ENCODE measurements at places on chromosomes 5 and 9. TPM values are rescaled to one million over a fixed set of nuclear protein-coding genes. Genes with fewer than 3 reads are reported as not detected.

The HMMR gene
- total RNA-seq = 29.3 TPM

The CD72 gene
- 1.8 TPM for total RNA-seq

The PCDHGB1 gene
- 0.19 TPM for total RNA-seq

The PCDHB6 gene
- 0.22 TPM for total RNA-seq

The IFNB1 gene
- not detected for total RNA-seq

The MVB12B gene
- 5.5 TPM for total RNA-seq

The NUTM2G gene
- not detected for total RNA-seq

The KIF4B gene
- total RNA-seq = not detected

The FGFR4 gene
- 1.5 TPM for total RNA-seq

The TMEM174 gene
- total RNA-seq = not detected

The SPATA31C1 gene
- total RNA-seq = not detected

The HEMGN gene
- total RNA-seq = not detected

The CCDC183 gene
- total RNA-seq = 0.26 TPM

DNA sequence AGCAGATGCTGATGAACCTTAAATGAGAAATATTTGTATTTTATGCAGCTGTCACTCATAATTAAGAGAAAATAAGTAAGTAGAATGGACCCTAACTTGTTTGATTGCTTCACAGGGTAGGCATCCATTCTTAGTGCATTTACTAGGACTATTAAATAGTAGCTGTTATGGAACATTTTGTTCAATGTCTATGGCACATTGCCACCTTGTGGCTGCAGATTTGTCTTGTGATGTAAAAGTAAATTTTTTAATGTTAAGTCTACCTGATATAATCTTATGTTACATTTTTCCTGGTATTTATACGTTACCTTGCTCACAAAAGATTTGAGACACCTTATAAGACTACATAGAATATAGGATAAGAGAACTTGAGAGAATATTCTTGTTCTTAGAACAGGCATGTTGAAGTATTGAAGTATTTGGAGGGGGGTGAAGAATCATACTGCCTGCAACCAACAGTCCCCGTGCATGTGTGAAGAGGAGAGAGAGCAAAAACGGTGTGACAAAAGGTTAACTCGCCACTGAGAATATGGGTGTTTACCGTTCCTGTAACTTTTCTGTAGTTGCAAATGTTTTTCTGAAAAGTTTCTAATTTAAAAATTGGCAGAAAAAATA is 161.1 kb downstream of the MAST4 start:
- peak; percentile 68 for DNase-seq
- peaks cover 69% of the 10 kb centered on the region for H3K27me3 ChIP-seq
- no peak overlapping the region for H3K4me3 ChIP-seq
- H3K4me1 ChIP-seq = no peaks in the 10 kb centered on the region

- no peaks in the 10 kb centered on the region for H3K27me3 ChIP-seq
- H3K27ac ChIP-seq = peak overlapping the region; percentile 18
- H3K4me3 ChIP-seq = peak overlapping the region; percentile 11
- H3K36me3 ChIP-seq = no peaks in the 10 kb centered on the region
These were observed 32.9 kb upstream of the MAN2A1 start for GRCh38 chr5:109656829-109657228.

- no peaks in the 10 kb centered on the region for H3K36me3 ChIP-seq
- no peaks in the 10 kb centered on the region for H3K27me3 ChIP-seq
- DNase-seq = peak; percentile 30
- no peak overlapping the region for H3K27ac ChIP-seq
- H3K4me3 ChIP-seq = no peak overlapping the region
These were observed 772.7 kb downstream of the SEMA5A start for GRCh38 chr5:8773046-8773615.

- H3K27me3 ChIP-seq = peaks cover 43% of the 10 kb centered on the region
- peaks cover 5% of the 10 kb centered on the region for H3K4me1 ChIP-seq
- no peak overlapping the region for H3K4me3 ChIP-seq
- H3K36me3 ChIP-seq = no peaks in the 10 kb centered on the region
- no peak for DNase-seq
These were observed 33.5 kb upstream of the LRRC14B start for GRCh38 chr5:157801-158200.

DNA sequence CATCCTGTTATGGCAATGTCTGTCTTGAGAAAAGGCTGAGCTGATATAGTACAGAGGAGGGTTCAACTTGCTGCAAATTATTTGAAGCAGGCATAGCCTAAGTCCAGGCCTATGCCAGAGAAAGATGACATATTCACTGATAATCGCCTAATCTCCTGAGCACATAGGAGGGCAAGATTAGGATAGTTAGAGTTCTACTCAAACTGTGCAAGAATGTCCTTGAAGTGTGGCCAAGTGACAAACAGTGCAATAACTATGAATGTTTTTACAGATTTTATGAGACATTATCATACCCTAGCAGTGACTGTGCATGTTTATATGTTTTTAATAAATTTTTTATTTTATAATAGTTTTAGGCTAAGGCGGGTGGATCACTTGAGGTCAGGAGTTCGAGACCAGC is 96.2 kb downstream of the TSSK1B start:
- H3K36me3 ChIP-seq = peaks cover 23% of the 10 kb centered on the region
- no peak overlapping the region for H3K27ac ChIP-seq
- no peak overlapping the region for H3K4me3 ChIP-seq
- H3K27me3 ChIP-seq = no peaks in the 10 kb centered on the region
- DNase-seq = no peak

- H3K27ac ChIP-seq = no peak overlapping the region
- H3K36me3 ChIP-seq = no peaks in the 10 kb centered on the region
- H3K4me3 ChIP-seq = no peak overlapping the region
These were observed 65.4 kb upstream of the LMX1B start for GRCh38 chr9:126548312-126548711.

DNA sequence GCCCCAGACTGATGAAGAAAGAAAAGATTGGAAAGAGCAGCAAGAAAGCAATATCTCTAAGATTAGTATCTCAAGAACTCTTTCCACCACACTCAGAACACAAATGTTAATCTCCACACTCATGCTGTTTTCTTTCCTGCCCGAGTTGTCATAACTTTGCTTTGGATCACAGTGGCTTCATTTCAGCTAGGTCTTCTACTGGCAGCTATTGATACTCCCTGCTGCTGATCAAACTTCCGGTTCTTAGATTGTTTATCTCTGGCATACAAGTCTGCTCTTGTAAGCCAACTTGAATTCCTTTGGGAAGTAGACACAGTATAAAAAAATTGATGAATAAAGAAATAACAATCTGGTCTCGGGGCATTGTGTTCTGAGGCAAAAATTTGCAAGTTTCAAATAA is 77.7 kb upstream of the SPEF2 start:
- no peaks in the 10 kb centered on the region for H3K27me3 ChIP-seq
- H3K36me3 ChIP-seq = no peaks in the 10 kb centered on the region
- H3K27ac ChIP-seq = no peak overlapping the region
- H3K4me3 ChIP-seq = no peak overlapping the region
- no peak for DNase-seq

- H3K4me3 ChIP-seq = no peak overlapping the region
- no peak overlapping the region for H3K27ac ChIP-seq
- H3K27me3 ChIP-seq = peaks cover 9% of the 10 kb centered on the region
- no peaks in the 10 kb centered on the region for H3K4me1 ChIP-seq
- no peaks in the 10 kb centered on the region for H3K36me3 ChIP-seq
These were observed 151.8 kb upstream of the EPB41L4A start for GRCh38 chr5:112570708-112571444.

DNA sequence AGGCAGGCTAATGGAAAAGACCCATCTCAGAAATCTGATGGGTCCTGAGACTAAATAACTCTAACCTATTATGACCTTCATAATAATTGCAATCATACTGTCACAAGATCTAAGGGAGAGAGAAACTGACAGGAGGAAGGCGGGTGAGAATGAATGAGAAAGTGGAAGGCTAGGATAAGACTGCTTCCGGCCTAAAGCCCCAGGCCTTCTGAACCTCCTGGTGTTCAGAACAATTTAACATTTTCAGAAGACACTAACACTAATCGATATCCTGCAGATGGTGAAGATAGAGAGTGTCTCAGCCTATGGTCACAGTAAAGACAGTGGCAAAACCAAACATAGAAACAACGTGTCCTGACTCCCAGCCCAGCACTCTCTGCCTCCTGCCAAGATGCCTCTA is 1.2 kb downstream of the RPS14 start:
- H3K27ac ChIP-seq = peak overlapping the region; percentile 100
- H3K4me3 ChIP-seq = peak overlapping the region; percentile 85
- H3K4me1 ChIP-seq = peaks cover 22% of the 10 kb centered on the region
- no peak for DNase-seq
- H3K27me3 ChIP-seq = no peaks in the 10 kb centered on the region

GRCh38 chr9:20270161-20270560 is 352.1 kb downstream of the MLLT3 start:
- H3K4me1 ChIP-seq = peaks cover 11% of the 10 kb centered on the region
- no peaks in the 10 kb centered on the region for H3K36me3 ChIP-seq
- DNase-seq = no peak
- H3K27me3 ChIP-seq = no peaks in the 10 kb centered on the region
- H3K27ac ChIP-seq = no peak overlapping the region

DNA sequence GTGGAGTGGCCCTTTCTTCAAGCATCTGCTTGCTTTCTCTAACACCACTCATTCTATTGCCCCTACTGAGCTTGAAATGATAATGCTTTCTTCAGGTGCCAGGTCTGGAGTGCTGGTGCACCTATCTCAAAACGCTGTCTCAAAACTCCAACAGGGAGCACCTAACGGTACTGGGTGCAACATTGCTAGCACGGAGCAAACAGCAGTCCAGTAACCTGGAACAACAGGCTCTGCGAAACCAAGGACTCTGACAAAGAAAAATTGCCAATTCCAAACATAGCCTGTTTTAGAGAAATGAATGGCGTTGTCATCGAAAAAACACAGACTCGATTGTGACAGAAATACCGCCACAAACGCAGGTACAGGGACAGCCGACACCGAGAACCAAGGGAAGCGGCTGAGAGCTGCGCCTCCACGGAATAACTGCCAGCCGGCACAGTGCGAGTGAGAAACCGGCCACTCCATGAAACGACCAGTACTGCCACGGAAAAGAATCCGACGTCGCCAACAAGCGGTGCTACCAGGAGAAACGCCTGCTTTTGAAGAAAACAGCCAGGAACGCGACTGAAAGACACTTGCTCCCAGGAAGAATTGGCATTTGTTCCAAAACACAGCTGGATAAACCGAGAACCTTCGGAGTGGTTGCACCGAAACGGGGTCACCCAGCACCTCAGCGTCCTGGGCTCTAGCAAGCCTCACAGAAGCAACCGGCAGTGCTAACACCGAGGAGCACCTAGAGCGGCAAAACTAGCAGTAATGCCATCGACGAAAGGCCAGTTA is 3.1 kb downstream of the ANXA2R start:
- no peaks in the 10 kb centered on the region for H3K4me1 ChIP-seq
- H3K27ac ChIP-seq = no peak overlapping the region
- no peak overlapping the region for H3K4me3 ChIP-seq
- no peaks in the 10 kb centered on the region for H3K27me3 ChIP-seq

DNA sequence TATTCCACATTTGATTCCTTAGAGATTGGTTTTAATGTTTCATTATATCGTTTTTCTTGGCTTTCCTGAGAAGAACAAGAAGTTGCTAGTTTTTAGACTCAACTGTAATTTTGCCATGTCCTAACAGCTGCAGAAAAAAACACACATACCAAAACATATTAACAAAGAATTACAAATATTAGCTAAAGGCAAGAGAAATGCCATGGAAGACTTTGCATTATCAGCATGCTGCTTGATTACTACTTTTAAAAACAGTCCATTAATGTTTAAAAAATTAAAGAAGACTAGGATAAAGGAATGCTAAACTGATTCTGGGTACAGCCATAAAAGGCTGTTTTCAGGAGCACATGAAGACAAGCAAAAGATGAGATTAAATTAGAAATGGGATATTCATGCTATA is 20.5 kb upstream of the IFNE start:
- no peak overlapping the region for H3K27ac ChIP-seq
- H3K4me1 ChIP-seq = peaks cover 7% of the 10 kb centered on the region
- H3K27me3 ChIP-seq = no peaks in the 10 kb centered on the region
- DNase-seq = no peak
- no peak overlapping the region for H3K4me3 ChIP-seq

DNA sequence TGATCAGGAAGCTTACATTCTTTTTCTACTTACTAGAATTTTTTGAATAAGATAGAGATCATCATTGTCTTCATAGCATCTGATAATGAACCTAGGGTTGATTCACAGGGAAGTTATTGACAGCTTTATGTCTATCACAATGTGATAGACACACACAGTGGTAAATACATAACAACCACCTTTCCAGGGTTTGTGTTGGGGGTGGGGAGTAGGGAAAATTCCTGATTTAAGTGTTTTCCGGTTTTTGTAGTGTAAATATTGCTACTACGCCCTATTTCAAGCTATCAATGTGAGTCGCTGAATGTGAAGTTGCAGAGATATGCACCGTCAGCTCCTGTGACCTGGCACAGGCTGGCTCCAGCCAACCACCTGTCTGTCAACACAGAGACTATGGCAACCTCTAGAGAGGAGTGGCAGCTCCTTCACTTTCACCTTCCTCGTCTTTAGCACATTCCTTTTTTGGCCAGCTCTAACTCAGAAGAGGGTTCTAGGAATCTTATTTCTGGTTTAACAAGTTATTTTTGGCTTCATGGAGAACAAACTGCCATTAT is 224.9 kb downstream of the MAT2B start:
- H3K27ac ChIP-seq = no peak overlapping the region
- H3K4me3 ChIP-seq = no peak overlapping the region
- no peaks in the 10 kb centered on the region for H3K27me3 ChIP-seq

- peak overlapping the region; percentile 78 for H3K27ac ChIP-seq
- no peaks in the 10 kb centered on the region for H3K27me3 ChIP-seq
- no peaks in the 10 kb centered on the region for H3K36me3 ChIP-seq
- DNase-seq = peak; percentile 89
- no peak overlapping the region for H3K4me3 ChIP-seq
- H3K4me1 ChIP-seq = peaks cover 13% of the 10 kb centered on the region
These were observed 109.4 kb downstream of the ANKRD55 start for GRCh38 chr5:56123531-56124243.

- no peaks in the 10 kb centered on the region for H3K4me1 ChIP-seq
- H3K4me3 ChIP-seq = no peak overlapping the region
- peaks cover 88% of the 10 kb centered on the region for H3K36me3 ChIP-seq
- H3K27ac ChIP-seq = no peak overlapping the region
These were observed 18.8 kb upstream of the PHF2 start for GRCh38 chr9:93557366-93558137.

GRCh38 chr9:30765318-30765717 is 1619.1 kb upstream of the ACO1 start:
- DNase-seq = no peak
- no peaks in the 10 kb centered on the region for H3K36me3 ChIP-seq
- no peak overlapping the region for H3K27ac ChIP-seq
- peaks cover 36% of the 10 kb centered on the region for H3K27me3 ChIP-seq
- no peaks in the 10 kb centered on the region for H3K4me1 ChIP-seq
- no peak overlapping the region for H3K4me3 ChIP-seq

- peaks cover 70% of the 10 kb centered on the region for H3K4me1 ChIP-seq
- H3K27ac ChIP-seq = no peak overlapping the region
- H3K4me3 ChIP-seq = no peak overlapping the region
- H3K36me3 ChIP-seq = peaks cover 96% of the 10 kb centered on the region
These were observed 15.9 kb downstream of the STOM start for GRCh38 chr9:121354141-121354540.

DNA sequence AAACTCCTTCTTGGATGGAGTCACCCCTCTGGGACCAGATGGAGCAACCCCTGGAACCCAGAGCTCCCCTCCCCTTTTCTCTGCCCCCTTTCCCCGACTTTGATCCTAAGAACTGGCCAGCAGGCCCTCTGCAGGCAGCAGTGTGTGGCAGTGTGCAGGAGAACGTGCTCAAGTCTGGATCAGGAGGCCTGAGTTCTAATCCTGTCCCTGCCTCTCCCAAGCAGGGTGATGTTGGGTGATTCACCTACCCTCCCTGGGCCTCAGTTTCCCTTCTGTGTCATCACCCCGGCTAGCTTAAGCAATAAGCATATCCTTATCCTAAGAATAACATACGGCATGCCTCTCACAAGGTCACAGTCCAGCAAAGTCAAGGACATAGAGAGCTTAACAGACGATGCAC is 67.6 kb downstream of the C9orf50 start:
- no peak overlapping the region for H3K27ac ChIP-seq
- no peaks in the 10 kb centered on the region for H3K36me3 ChIP-seq
- H3K27me3 ChIP-seq = no peaks in the 10 kb centered on the region
- no peak for DNase-seq
- peaks cover 5% of the 10 kb centered on the region for H3K4me1 ChIP-seq
